Activated gamma-delta T cell (primary cell): ENCODE measurements at places on chromosomes 12 and 14.

DNA sequence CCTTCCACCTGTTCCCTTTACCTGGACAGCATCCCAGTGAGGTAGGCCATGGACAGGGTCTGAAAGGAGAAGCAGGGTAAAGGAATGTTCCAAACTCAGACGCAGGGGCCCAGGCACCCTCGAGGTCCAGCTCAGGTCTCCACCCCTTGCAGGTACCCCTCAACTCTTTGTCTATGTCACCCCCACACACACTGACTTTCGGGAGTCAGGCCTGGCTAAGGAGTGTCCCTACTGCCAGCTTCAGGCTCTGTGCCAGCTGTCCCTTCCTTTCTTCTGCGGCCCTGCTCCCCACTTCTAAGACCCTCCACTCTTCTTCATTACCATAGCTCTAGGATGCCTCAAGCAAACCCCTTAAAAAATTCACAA is 13.6 kb downstream of the FAIM2 start:
- DNase-seq = no peak

GRCh38 chr12:98574110-98574509 is 19.4 kb upstream of the SLC25A3 start:
- no peak for DNase-seq

- DNase-seq = no peak
Observed at GRCh38 chr14:20697273-20698017, 8.9 kb downstream of the ANG start.

DNA sequence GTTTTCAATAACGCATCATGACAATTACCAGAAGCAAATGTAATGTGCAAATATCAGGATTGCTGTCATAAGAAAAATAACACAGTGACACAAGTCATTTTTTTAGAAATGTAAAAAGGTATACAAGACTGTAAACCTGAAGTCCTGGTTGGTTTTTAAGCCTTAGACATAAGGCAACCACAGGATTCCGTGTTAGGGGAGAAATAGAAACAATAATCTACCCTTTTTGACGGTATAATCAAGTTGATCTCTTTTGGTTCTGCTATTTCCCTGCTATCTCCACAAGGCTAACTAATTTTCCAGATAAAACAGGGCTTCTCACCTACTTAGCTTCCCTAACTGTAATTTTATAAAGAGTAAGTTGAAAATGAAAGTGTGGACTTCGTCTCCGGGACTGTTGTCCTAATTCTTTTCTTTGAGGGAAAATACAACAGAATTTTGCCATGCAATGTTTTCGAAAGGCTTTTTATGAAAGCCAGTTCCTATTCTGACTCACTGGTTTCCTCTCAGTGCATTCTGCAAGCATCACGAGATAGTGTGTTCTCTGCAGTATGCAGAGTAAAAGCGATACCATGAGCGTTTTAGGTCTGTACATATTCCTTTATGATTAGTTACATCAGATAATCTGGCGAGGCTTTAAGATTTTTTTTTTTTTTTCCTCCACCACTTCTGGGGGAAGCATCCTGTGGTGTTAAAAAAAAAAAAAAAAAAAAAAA is 10.6 kb downstream of the MYO1H start:
- DNase-seq = no peak

DNA sequence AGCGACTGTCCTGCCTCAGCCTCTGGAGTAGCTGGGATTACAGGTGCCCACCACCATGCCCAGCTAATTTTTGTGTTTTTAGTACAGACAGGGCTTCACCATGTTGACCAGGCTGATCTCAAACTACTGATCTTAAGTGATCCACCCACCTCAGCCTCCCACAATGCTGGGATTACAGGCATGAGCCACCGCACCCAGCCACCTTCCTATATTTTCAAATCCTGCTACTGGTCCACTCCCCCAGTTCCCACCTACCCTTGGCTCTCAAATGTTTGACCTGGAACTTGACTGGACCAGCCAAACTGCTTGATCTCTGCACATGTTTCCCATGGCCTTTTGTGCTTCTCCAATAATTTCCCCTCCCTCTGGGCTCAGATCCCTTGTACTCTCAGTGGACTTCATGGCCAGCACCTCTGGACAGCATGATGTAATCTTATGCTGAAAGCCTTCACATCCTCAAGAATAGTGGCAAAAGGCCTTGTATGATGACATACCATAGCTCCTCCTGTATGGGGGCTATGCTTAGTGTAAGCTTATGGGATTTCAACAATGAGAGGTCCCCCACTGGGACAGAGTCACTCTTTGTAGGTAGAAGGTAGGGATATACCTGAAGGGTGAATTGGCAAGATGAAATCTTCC is 2.5 kb upstream of the CCDC184 start:
- DNase-seq = no peak

GRCh38 chr14:79786522-79786921 is 424.8 kb downstream of the DIO2 start:
- no peak for DNase-seq

DNA sequence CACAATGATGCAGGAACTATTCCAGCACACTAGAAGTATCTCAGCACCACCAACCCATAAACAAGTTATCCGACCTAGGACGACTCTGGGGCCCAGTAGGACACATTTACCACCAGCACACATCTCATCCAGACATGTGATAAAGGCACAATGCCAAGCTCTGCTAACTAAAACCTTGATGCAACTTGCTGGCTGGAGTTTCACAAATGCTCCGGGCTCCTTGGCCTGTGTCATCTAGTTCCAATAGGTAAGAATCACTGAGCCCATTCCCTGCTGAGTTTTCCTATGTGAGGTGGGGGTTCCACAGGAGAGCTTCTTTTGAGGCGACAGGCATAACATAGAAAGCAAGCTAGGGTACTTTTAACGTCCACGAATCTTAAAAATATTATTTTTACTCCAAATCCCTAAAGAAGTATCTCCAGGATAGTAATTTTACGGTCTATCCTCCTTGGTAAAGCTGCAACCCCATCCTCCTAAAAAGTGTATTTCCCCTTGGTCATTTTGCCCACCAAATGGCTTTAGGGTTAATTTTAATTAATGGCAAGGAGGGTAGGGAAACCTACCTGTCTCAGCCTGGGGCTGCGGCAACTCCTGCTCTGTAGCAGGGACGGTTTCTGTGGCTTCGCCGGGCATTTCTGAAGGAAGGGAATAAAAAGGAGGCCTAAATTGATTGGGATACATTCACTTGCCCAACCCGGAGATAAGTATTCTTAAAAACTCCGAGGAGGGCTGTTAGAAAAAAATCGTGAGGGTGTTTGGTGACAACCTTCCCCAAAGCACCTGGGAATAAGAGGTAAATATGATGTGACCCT is 1.0 kb downstream of the NACA start:
- no peak for DNase-seq

DNA sequence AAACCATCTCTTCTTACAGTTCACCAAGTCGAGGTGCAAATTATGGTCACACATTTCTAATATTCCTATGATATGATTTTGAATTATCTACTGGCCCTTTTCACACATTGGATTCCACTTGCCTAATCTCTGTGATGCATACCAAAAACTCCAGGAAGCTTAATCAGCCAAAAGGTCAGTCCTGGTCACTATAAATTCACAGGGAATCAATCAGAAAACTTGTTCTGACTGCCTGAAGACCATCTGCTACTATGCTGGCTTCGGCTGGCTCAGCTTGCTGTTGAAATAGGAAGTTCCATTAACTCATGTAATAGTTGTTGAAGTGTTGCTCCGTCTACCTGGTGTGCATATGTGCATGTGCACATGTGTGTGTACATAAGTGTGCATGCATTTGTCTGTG is 142.8 kb upstream of the FLRT2 start:
- DNase-seq = no peak

DNA sequence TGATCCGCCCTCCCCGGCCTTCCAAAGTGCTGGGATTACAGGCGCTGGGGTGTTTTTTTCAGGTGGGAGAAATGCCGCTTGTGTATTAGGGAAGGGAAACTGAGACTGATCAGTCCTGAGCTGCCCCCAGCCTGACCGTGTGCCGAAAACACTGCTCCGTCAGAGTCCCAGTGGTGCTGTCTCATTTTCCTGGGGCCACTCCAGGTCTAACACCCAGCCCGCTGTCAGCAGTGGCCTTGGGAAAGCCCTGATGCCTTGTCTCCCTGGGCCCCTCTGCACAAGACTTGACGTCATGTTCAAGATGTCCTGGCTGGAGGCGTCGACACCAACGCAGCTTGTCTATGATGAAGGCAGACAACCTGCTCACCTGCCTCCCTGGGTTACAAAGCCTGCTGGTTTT is 165.9 kb downstream of the RBM19 start:
- DNase-seq = no peak

GRCh38 chr14:59101476-59101875 is 87.0 kb upstream of the DAAM1 start:
- no peak for DNase-seq

DNA sequence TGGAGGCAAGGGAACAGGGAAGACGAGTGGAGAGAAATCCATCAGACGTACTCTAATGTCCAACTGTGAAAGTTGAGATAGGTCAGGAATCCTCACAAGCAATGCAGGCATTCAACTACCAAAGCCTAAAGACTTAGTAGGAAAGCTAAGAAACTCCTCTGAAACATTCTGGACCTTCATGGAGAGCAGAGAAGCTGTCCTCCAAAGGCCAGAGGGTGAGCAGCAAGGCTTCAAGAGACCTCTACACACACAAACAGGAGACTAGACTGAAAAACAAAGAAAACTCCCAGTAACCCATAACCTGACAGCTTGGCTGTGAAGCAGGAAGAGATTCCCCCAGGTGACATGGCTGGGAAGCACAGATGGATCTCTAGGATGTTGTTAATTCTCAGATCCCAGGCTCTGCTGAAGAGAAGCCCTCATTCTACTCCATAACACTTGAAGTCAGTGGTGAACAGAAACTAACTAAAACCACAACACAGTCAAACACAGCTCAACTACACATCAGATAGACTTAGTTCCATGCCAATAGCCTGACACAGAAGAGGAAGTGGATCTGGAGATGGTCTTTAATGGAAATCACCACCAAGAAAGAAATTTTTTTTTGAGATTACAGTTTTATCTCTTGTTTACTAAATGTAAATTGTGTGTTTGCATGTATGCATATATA is 23.2 kb upstream of the LYZ start:
- DNase-seq = no peak

DNA sequence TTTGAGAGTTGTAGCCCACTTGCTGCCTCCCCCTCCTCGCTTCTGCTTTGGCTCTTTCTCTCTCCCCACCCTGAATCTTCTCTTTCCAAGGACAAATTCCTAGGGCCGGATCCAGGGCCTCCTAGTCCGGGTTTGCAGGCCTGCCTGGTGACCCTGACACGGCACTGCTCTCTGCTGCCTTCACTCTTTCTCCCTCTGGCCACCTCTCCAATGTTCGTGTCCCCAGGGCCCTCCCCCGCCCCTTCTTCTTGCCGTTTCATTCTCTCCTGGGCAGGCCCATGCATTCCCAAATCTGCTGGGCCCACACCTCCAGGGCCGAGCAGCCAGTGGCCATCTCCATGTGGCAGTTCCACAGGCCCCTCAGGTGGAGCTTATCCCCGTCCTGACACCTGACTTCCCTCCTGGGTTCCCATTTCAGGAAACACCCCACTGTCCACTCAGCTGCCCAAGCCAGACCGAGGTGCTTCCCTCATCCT is 34.0 kb upstream of the CORO1C start:
- no peak for DNase-seq

- peak; percentile 43 for DNase-seq
Observed at GRCh38 chr12:57476162-57476992, 3.3 kb downstream of the ARHGAP9 start.

DNA sequence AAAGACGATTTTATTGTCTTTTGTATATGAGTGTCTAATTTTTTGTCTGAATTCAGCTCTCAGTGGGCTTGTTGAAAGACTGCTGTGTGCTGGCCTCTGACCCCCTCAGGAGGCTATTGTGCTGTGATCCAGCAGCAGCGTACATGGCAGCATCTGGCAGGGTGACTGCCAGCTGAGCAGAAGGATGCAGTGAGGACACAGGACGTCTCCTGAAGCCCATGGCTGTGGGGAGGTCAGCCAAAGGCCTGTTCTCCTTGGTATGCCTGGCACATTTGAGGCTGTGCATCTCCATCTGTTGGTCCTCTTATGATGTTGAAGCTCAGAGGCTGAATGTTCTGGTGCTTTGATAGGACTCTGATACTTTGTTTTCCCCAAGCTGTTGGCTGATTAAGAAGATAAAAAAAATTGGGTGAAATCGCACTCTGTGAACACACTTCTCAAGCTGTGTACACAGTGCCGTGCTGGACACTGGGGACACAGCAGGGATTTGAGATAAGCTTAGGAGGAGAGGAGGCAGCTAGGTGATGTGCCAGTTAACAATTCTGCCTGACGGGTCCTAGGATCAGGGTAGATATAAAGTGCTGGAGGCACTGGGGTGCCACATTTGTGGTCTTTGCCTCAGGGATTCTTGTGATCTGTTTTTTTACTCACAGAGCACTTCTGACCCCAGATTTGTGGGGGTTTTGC is 37.5 kb downstream of the EID3 start:
- DNase-seq = no peak

- no peak for DNase-seq
Observed at GRCh38 chr12:29147731-29148595, 1.1 kb upstream of the FAR2 start.

DNA sequence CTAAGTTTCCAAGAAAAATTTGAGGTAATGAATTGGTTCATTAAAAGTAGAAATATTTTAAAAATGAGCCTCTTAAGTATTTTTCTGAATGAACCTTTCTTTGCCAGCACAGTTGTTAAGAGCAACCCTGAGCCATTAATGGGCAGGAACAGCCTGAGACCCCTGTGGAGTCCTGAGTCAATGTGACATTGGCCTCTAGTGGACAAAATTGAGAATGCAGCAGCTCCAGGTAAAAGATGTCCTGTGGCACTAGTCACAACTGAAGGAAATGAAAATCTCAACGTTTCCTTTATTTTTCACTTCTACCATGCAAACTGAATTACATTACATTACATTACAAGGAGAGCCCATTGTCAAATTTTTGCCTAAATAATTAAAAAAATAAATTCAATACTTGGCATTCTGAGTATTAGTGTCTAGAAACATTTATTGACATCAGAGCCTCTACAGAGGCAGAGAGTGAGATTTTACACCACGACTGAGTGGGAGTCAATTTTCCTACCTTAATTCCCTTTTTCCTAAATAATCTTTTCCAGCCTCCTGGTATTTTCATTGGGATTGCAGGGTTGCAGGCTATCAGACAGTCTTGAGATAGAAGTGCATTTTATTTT is 135.7 kb downstream of the PPM1H start:
- DNase-seq = no peak

DNA sequence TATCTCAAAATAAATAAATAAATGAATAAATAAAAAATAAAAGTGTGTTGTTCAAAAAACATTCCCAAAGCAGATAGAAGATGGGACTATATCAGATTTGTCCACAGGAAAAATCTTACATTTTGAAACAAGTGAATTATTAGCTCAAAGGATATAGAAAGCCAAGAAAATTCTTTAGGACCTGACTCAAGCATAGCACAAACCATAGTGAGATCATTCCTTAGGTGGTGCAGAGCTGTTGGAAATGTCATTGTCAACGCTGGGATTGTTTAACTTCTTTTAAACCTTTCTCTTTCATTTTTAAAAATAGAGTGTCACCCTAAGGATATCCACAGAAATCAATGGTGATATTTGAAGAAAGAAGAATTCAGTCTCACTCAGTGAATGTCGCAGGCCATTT is 43.5 kb downstream of the DRAM1 start:
- DNase-seq = no peak

GRCh38 chr14:92986254-92987147 is 63.6 kb downstream of the CHGA start:
- DNase-seq = no peak
